Pulmonary artery endothelial cell (primary cell): ENCODE measurements at places on chromosomes 2 and 18.

- DNase-seq: peak; percentile 66
Measured at GRCh38 chr2:219249203-219249980, 3.7 kb upstream of the TUBA4B start.

- DNase-seq: no peak
Measured at GRCh38 chr2:45435316-45435715, 175.8 kb downstream of the SRBD1 start.

GRCh38 chr2:94759211-94759610 is 112.0 kb upstream of the TEKT4 start:
- no peak for DNase-seq

DNA sequence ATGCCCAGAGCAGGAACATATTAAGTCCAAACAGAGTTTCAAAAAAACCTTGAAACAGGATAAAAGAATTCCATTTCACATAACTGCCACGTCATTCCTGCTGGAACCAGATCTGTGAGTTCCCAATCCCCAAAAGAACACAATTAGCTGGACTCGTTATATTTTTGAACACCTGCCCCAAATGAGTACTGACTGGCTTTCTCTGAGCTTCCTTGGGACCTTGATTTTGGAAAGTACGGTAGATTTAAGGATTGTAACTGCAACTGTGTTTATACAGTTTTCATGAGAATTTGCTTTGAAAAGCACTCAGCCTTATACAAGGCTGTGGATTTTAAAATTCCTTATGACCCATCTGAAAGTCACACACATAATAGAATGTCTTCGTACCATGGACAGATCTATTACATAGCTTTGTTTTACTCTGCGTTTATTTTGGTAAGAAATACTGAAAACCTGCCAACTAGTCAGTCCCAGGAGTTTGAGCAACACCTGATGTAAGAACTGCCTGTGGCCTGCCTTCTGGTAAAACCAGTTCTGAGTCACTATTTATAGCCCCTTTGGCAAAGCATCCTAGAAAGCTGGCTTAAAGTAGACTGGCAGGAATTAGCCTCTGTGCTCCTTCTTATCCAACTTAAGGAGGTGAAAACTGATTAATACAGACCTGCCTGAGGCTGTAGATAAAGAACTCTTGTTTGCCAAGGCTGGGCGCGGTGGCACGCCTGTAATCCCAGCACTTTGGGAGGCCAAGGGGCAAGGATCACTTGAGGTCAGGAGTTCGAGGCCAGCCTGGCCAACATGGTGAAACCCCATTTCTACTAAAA is 48.1 kb downstream of the MERTK start:
- DNase-seq: peak; percentile 29

GRCh38 chr2:138676619-138677021 is 103.6 kb downstream of the NXPH2 start:
- DNase-seq: no peak

GRCh38 chr18:44370861-44371260 is 309.8 kb upstream of the SETBP1 start:
- no peak for DNase-seq

DNA sequence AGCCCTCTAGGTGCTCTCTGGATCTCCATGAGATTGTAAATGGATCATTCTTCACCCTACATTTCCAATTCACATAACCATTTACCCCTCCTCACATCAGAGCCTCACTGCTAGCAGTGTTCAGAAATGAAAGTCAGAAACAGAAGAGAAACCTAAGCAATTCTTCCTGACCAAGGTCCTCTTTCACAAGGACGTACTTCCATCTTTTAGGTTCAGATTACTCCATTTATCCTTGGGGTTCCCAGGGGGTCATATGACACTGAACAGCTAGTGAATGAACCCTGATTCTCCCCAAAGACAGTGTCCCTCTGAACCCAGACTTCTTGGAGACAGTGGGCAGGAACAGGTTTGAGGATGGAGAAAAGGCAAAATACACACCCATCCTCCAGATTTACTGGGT is 12.9 kb upstream of the MARCO start:
- DNase-seq: no peak

DNA sequence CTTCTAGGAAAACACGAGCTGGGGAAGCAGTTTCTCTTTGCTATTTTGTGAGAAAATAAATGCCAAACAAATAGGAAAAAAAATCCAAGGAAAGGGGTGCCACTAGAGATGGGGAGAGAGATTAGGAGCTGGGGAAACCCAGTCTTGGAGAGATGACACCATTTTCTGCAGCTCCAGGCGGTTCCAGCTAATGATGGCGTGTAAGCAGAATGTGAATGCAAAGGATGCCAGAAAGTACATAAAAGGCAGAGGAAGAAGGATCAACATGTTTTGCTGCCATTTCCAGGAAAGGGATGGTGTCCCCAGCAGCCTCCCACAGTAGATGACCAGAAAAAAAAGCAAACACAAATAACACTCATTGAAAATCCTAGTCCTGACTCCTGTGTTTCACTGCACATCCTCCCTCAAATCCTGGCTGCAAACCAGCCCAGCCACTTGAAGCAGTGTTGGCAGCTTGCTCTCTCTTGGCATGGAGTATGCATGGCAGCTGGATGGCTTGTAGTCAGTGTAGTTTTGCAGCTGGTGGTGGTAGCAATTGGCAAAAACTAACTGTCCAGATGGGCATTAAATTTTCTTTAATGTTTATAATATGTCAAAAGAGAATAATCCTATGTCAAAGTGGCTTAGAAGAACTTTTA is 93.6 kb downstream of the FTCDNL1 start:
- no peak for DNase-seq

DNA sequence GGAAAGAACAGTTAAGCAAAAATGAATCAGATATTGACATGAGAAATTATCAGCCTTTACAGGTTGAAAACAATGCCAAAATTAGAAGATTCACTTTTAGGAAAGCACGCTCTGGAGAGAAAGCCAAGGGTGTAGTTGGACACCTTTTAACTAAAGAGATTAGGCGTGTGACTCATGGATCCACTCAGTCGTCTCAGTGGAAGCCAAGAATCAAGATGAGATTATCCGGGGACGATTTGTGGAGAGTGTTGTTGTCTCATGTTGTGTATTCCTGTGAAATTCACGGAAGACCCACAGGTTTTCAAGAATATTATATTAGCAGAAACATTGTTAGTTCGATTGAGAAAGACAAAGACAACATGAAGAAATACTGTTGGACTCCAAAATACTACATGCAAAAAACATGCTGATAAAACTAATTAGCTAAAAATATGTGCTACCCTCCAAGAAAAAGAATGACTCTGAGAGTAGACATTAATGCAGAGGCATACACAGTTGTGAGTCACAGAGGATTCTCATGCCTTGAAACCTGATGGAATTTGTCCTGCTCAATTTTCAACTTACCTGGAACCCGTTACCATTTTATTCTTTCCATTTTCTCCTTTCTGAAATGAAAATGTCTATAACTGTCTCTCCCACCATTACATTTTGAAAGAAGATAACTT is 192.1 kb upstream of the RND3 start:
- DNase-seq: no peak

DNA sequence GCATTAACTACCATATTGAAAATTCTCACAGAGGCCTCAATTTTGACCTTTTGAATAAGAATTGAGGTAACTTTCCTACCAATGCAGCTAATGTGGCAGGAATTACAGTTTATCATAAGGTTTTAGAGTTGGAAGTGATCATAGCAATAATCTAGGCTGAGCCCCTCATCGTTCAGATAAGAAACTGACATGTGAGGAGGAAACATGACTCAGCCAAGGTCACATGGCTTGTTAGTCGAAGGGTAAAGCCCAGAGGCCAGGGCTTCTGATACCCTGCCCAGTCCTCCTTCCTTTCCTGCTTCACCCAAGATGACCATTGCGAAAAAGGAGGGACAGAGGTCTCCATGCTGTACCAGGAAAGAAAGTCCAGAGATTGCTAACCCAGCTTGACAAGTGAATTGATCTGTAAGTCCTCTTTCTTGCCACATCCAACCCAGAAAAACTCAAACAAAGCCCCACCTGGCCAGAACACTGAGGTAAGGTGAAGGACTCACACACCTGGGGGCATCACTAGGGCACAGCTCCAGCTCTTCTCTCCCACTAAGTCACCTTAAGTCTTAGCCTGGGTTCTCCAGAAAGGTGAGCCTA is 174.8 kb downstream of the EN1 start:
- no peak for DNase-seq

DNA sequence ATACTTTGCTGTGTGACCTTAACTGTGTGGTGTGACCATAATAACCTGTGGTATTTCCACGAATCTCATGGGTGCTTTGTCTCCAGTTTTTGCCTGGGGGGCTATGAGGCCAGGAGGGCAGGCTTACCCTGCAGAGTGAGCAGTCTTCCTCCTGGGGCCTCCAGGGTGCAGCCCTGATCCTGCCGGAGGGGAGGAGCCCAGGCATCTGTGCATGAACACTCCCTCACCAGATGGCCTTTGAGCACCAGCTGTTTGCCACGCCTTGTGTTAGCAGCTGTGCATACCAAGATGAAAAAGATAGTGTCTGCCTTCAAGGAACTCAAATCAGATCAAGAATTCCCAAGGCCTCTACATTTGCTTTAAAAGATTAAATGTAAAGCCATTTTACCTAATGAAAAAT is 75.0 kb upstream of the RBM44 start:
- DNase-seq: no peak

GRCh38 chr2:102717308-102718018 is 44.4 kb upstream of the TMEM182 start:
- no peak for DNase-seq

DNA sequence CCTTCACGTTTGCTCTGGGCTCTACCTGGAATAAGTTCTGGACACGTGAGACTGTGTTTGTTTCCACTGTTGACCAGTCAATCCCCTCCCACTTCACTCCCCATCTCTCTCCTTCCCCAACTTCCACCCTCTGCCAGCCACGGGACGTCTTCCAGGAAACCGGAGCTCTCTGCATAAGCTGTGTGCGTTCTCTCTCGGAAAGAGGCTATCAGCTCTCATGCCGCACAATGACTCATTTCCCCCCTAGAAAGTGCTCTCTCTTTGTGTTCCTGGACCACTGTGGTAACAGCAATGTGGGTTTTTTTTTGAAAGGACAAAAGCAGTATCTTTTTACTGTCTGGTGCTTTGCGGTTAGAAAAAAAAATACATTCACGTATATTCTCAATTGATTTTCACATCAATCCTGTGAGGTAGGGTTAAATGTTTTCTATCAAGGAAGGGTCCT is 10.2 kb downstream of the PROKR1 start:
- DNase-seq: peak; percentile 75

- no peak for DNase-seq
Measured at GRCh38 chr2:173087214-173087581, 11.6 kb downstream of the MAP3K20 start.

- DNase-seq: peak; percentile 44
Measured at GRCh38 chr2:206800506-206801417, 35.4 kb downstream of the FASTKD2 start.

- DNase-seq: peak; percentile 87
Measured at GRCh38 chr18:11500153-11501122, 109.0 kb upstream of the SLC35G4 start.

DNA sequence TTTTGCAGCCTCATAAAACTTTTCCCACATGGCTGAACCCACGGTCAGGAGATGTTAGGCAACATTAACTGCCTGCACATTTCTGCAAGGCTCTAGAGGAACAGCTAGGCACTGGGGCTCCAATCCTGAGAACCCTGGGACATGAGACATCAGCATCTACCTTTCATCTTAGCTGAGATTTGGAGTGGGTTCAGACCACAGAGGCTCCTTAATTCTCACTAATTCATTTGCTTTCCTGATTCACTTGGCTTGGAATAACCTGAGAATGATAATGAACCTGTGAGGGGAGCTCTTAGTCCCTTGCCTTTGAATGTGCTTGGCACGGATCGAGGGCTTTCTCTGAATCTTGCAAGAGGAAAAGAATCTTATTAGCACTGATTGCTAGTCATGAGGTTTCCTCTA is 266.2 kb downstream of the FIGN start:
- DNase-seq: no peak

DNA sequence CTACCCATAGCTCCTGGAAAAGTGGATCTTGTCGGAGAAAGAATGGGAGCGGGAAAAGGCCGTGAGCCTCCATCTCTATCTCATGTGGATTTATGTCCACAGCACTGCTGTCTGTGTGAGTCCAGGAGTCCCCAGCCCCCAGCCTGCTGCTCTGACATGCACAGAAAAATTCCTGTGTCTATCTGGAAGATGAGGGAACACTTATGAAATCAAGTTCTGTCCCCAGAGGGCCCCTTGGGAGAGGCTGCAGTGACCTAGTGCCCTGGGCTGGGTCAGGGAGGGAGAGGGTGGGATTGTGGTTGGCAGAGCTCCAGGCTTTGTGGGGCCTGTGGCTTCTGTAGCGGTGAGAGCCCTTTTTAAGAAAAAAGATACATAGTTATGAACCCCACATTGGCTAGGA is 37.6 kb downstream of the HJURP start:
- DNase-seq: no peak

GRCh38 chr18:60060026-60060425 is 160.2 kb downstream of the PMAIP1 start:
- DNase-seq: no peak

DNA sequence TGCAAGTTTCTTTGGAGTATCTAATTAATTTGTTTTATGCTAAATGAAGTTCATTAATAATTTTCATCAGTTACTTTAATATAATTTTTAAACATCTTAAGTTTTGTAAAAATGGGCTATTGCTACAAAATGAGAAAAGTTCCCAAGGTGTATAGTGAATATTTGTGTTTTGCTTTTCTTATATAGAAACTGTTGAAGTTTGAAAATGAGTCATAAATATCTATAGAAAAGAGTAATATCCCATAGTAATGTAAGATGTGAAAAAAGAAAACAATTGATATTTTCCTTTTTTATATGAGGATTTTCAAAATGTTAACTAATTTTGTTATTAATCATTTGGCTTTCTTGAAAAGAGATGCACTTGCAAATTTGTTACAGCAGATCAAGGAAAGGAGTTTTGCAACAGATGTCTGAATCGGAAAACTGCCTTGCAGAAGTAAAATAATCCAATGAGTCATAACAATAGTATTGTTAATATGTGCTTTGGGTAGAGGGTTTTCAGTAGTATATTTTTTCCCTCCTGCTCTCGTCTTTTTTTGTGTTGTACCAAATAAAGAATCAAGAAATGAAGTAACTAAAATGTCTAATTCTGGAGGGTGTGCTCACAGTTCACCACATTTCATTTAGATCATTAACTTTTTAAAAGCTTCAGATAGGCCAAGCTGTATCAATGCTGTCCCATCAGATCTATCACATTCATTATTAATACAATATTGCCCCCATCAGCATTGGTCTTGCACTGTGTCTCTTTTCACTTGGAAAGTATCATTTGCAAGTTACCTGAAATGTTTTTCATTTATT is 15.5 kb downstream of the DUSP19 start:
- DNase-seq: no peak

DNA sequence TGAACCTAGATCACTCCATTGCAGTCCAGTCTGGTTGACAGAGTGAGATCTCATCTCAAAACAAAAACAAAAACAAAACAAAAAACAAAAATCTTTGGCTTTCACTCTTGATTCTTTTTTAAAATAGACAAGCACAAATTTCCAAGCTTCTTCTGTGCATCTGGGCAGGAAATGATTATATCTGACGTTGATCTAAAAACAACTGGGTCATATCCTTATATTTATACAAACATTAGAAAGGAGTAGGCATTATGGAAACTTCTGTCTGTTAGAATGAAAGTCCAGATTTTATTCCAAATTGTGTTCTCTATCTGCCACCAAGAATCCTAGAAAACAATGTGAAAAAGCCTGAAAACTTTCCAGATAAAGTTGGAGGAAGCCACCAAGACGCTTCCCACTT is 26.2 kb upstream of the PMAIP1 start:
- no peak for DNase-seq

GRCh38 chr2:39269941-39270340 is 26.2 kb upstream of the CDKL4 start:
- no peak for DNase-seq

- no peak for DNase-seq
Measured at GRCh38 chr18:75527848-75528685, 100.6 kb upstream of the SMIM21 start.

GRCh38 chr18:75538727-75539126 is 111.2 kb upstream of the SMIM21 start:
- no peak for DNase-seq
